ENCODE measurements at places on chromosomes 5 and 9. TPM values are rescaled to one million over a fixed set of nuclear protein-coding genes. Genes with fewer than 3 reads are reported as not detected.

GRCh38 chr9:105187781-105188180 is 56.7 kb upstream of the SLC44A1 start:
- DNase-seq: peak; percentile 51

- no peak for DNase-seq
Observed at GRCh38 chr5:14922456-14922855, 50.9 kb upstream of the ANKH start.

DNA sequence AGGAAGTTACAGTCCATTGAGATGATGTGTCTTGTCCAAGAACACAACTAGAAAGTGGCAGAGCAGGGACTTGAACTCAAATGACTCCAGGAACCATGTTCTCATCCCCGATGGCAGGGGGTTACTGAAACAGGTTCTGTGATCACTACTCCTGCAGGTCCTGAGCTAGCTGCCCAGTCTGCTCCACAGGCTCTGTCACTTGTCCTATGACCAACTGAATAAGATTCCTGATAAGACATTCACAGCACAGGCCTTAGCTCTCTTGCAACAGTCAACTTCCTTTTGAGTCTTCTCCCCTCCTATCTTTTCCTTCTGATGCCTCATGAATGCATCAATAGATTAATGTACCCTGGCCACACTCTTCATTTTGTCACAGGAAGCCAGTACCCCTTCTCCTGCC is 109.2 kb downstream of the SH3TC2 start:
- no peak for DNase-seq

The DMRTA1 gene
- 2.0 TPM for total RNA-seq

DNA sequence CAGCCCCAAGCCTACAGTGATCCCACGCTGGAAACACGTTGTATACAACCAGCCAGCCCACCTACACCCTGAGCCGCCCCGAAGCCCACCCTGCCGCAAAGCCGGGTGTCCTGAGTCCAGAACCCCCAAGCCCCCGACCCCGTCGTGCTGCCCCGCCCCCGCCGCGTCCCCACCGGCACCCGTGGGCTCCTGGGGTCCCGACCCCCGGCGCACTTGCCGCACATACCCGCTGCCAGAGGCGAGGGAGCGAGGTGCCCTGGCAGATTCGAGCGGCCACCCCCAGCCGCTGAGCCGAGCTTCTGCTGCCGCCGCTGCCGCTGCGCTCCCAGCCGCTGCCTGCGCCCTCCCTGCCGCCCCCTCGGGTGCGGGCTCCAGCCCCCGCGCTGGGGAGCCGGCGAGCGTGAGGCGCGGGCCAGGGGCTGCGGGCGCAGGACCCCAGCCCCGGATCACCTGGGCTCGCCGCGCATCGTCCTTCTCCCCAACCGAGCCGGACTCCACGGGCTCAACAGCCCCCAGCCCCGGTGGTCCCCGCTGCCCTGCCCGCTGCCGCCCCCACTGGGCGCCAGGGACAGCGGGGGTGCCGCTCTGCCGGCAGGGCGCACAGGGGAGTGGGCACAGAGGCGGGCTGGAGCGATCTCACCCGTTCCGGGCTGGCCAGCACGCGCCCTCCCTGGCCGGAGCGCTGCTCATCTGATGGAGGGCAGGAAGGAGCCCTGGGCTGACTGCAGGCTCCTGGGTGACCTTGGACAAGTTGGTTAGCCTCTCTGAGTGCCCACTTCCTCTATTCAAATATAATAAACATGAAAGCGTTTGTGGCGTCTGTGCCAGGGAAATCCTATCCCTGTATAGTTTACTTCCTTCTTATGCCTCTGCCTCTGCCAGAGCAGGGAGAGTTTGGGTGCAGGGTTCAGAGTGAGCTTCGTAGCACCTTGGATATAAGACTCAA is at the start of gene HTR4:
Gene HTR4, minus strand, starts transcription at position 692 of the 946 bp plus-strand sequence. CDS start 17,513 bp downstream, outside the sequence.
- no peak for DNase-seq
